Germinal center (tissue), 1 donor: ENCODE measurements at places on chromosomes 4 and X.

GRCh38 chr4:54556051-54556450 lies 101.7 kb upstream of the KIT start:
- DNase-seq: no peak

DNA sequence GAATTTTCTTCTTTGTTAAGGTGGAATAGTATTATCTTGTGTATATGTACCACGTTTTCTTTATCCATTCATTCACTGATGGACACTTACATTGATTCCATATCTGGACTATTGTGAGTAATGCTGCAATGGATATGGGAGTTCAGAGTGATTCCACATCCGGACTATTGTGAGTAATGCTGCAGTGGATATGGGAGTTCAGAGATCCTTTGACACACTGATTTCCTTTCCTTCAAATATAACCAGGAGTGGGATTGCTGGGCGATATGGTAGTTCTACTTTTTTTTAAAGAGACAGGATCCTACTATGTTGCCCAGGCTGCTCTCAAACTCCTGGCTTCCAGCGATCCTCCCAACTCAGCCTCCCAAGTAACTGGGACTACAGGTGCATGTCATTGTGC lies 12.1 kb downstream of the TMEM156 start:
- no peak for DNase-seq

DNA sequence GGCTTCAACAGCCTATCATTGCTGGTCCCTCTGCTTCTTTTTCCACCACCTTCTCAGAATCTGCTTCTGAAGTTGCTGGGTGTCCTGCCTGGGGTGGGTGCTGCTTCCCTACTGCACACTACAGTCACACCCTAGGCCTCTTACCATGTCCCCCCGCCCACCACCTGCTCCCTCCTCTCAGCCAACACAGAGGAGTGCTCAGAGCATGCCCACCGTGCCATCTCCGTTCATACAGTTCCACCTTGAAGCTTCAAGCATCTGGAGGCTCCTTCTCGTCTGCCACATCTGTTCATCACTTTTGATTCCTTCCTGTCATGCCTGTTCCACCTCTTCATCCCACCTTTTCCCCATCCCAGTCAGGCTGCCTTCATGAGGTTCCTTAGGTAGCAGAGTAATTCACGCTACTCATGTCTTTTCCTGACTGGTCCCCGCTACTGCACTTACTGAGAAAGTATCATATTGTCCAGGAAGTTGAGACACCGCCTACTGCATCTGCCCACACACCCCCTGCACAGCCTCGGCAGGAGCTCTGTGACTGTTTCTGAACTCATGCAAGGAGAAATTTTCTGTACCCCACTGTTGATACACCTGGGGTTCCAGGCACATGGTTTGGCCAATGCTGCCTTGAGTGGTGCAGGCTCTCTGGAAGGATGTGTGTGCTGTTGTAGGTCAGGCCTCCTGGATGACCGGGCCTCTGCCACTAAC lies 39.5 kb downstream of the HADH start:
- no peak for DNase-seq

- DNase-seq: no peak
Observed at GRCh38 chrX:45351478-45351877, 150.8 kb upstream of the DIPK2B start.

DNA sequence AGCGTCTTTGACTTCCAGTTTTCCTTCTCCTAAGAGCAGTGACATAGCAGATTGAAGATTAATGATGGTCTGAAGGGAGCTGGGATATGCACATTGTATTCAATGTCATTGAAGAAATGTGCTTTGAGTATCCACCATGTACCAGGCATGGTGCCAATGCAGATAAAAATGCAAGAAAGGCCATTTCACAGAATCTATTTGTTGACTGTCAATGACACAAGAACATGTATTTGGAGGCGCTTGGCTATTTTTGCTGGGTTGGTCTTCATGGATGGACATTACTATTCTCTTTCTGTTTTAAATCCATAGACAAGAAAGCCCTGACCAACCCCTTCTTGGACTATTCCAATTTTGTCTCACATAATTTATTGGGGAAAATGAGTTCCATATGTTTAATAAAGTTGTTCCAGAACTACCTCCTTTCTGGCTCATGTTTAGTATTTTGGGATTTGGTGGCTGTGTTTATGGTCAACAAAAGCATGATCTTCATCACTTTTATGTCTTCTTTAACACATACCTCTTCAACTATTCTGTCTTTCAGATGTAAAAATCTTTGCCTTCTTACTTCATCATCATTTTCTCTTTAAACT lies 174.5 kb downstream of the CPE start:
- DNase-seq: no peak

DNA sequence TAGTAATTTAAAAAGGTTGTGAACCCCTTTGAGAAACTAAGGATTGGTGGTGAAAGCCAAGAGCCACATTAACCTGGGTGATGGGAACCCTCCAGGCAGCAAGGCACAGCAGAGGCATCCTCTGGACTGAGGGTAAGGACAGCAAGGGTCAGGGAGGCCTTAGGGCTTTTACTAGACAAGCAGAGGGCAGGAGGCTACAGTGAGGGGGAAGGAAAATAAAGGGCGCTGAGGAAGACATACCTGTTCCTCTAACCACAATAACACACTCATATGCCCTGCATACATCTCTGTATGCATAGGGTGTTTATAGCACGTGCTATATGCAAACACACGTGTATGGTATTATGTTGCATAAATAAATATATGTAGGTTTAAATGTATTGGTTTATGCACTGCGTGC lies 18.7 kb downstream of the GPM6B start:
- DNase-seq: no peak

- no peak for DNase-seq
Observed at GRCh38 chr4:83214079-83214478, 70.5 kb downstream of the COQ2 start.
